ENCODE measurements at places on chromosomes 5 and 9. TPM values are rescaled to one million over a fixed set of nuclear protein-coding genes. Genes with fewer than 3 reads are reported as not detected.

BTNL3 gene
- total RNA-seq = not detected

RGS3 gene
- 47.3 TPM for total RNA-seq

ENTREP1 gene
- total RNA-seq = 12.6 TPM

UAP1L1 gene
- total RNA-seq = 3.0 TPM

HTR4 gene
- total RNA-seq = 0.40 TPM

KIAA1191 gene
- total RNA-seq = 57.0 TPM

TTC1 gene
- 43.5 TPM for total RNA-seq

ITGA2 gene
- 1.3 TPM for total RNA-seq

PCDHGA12 gene
- total RNA-seq = 13.7 TPM

IGFBPL1 gene
- total RNA-seq = 0.55 TPM

GRXCR2 gene
- total RNA-seq = not detected

FIBCD1 gene
- 0.29 TPM for total RNA-seq

ARHGEF28 gene
- 22.5 TPM for total RNA-seq

GABBR2 gene
- 0.62 TPM for total RNA-seq

ELOVL7 gene
- total RNA-seq = 1.3 TPM

PCDHB13 gene
- total RNA-seq = 7.1 TPM

IRX2 gene
- not detected for total RNA-seq

MYO10 gene
- total RNA-seq = 29.0 TPM

PCDHGB1 gene
- 6.9 TPM for total RNA-seq

CCL27 gene
- not detected for total RNA-seq

DENND4C gene
- total RNA-seq = 157 TPM

ZCCHC7 gene
- 25.6 TPM for total RNA-seq

SPARC gene
- 566 TPM for total RNA-seq

IL3 gene
- not detected for total RNA-seq

TNIP1 gene
- 54.0 TPM for total RNA-seq

DCAF10 gene
- 34.7 TPM for total RNA-seq

TPPP gene
- total RNA-seq = 0.26 TPM

PCDHA10 gene
- 3.1 TPM for total RNA-seq

MRPL41 gene
- 35.9 TPM for total RNA-seq

POC5 gene
- total RNA-seq = 8.8 TPM

PCDHGA4 gene
- 9.7 TPM for total RNA-seq

PCDHAC1 gene
- under 0.01 TPM for total RNA-seq

PAIP1 gene
- total RNA-seq = 71.3 TPM

UBTD2 gene
- 108 TPM for total RNA-seq

IFNA8 gene
- total RNA-seq = not detected

SPAG8 gene
- not detected for total RNA-seq

ANKRD34B gene
- not detected for total RNA-seq

NUTM2G gene
- total RNA-seq = not detected

OBP2B gene
- not detected for total RNA-seq

TRIM7 gene
- total RNA-seq = 1.9 TPM

DOCK2 gene
- total RNA-seq = 17.4 TPM

INSYN2B gene
- total RNA-seq = 2.4 TPM

TMOD1 gene
- 22.1 TPM for total RNA-seq

PCDHA9 gene
- 0.26 TPM for total RNA-seq

LCN2 gene
- not detected for total RNA-seq

NPR3 gene
- 7.6 TPM for total RNA-seq

PDE8B gene
- total RNA-seq = 13.0 TPM

NIPAL4 gene
- total RNA-seq = 0.43 TPM

SLC34A1 gene
- total RNA-seq = not detected

IRF1 gene
- 39.9 TPM for total RNA-seq

SPEF2 gene
- 3.3 TPM for total RNA-seq

Data from uterus (tissue), 4 donors.